ENCODE measurements at places on chromosomes 4 and X.

- DNase-seq, result no peak
These were observed 27.1 kb upstream of the SPANXN4 start for GRCh38 chrX:142998447-142999198.

- DNase-seq, result no peak
These were observed 21.6 kb downstream of the PCDH18 start for GRCh38 chr4:137510557-137511265.

DNA sequence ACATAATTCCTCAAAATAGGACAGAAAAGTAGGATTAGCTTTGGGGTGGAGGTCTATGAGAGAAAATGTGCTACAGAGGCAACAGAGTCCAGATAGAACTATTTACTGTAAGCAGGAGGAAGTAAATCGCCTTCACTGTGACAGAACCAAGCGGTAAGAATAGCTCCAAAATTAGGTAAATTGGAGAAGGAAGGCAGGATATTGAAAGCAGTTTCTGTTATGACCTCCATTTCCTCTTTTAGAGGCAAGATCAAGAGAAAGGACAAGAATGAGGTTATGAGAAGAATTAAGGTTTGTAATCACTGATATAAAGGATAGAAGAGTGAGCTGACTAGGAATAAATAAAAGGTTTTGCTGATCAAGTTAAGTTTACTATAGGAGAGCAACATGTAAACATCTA, 44.1 kb upstream of the NEUROG2 start:
- no peak for DNase-seq

DNA sequence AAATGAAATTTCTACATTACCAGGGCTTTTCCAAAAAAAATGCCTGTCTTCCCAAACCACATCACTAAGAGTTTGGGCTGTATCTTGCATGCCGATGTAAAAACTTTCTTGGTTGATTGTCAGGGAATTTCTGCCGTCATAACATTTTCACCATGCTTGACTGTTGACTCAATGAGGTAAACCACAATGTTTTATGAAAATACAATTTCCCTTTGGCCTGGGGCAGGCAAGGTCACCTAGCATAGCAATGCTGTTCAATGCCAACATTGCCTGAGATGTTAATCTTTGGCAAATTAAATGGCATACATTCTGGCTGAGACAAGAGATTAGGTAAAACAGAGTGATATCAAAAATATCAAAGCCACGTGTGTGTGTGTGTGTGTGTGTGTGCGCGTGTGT, 137.1 kb upstream of the TBL1X start:
- DNase-seq, result no peak

GRCh38 chr4:24273136-24273535, 311.2 kb downstream of the DHX15 start:
- DNase-seq, result no peak

GRCh38 chrX:19805046-19805690, 82.2 kb downstream of the SH3KBP1 start:
- no peak for DNase-seq

DNA sequence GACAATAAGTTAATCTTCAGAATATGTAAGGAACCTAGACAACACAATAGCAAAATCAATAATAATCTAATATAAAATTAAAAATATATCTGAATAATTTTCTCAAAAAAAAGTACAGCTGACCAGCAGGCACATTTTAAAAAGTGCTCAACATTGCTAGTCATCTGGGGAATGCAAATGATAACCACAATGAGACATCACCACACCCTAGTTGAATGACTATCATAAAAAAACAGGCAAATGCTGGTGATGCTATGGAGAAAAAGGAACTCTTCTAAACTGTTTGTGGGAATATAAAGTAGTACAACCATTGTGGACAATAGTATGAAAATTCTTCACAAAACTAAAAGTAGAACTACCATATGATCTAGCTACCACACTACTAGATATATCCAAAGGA, 956.9 kb upstream of the NDST4 start:
- DNase-seq, result no peak

GRCh38 chr4:189809839-189810238, 130.8 kb upstream of the FRG1 start:
- no peak for DNase-seq

- peak; percentile 12 for DNase-seq
These were observed 45.4 kb downstream of the CXorf58 start for GRCh38 chrX:23952984-23953907.

GRCh38 chr4:7868892-7869471, 70.7 kb downstream of the AFAP1 start:
- DNase-seq, result no peak

DNA sequence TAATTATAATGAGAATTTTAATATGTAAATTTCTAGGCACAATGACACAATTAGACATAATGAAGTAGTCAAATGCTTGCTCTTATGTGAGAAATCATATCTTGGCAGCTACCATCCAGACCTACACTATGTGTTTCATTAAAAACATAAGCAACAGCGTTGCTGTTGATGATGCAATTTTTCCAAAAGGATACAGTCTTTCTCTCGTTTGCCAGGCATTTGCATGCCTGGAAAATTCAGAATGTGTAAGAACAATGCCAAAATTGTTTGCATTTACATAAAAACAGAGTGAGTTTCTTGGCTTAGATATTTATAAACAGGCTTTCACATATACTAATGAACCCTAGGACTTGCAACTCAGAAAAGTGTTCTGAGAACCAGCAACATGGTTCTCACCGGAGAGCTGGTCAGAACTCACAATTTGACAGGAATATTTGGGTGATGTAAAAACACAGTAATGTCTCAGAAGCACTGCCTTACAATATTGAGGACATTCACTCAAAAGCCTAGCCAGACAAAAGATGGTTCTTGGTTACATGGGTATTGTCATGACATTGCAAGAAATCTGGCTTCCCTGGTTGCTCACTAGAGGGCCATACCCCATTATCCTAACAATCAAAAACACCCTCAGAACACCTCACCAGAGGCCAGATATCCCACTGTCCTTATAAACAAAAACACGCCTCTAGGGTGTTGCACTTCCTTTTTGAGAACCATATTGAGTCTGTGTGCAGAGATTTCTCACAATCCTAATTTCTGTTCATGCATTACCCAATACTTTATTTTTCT, 1029.0 kb upstream of the AGA start:
- DNase-seq, result no peak

- no peak for DNase-seq
These were observed 18.5 kb upstream of the EDA start for GRCh38 chrX:69597399-69597798.

DNA sequence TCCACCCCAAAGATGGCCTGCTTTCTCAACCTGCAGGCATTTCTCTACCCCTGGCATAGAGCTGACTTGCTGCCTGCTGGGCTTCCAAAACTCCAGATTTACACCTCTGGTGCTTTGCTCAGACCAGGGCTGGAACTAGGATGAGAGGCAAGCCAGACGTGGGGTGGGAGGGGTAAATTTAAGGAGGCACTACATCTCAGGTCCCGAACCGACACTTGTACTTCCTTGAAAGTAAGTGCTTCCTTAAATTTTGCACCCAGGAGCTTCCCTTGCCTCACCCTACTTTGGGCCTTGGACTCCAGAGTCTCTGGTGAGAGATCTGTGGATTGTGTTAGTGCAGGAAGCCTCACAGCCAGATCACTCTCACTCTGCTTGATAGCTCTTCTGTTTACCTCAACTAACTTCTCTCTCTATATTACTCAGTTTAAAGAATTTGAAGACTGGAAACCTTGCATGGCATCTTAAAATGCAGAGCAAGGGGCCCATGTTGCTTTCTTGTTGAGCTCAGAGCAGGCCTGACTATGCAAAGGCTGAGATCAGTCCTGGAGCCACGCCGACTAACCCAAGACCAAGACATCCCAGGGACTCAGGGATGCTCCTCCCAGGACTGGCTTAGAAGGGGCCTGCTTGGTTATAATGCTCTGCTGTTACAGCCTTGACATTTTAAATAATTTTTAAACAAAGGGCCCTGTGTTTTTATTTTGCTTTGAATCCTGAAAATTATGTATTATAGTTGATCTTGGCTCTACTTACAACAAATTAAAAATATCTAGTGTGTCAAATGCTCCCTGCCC, 145.0 kb upstream of the LEF1 start:
- no peak for DNase-seq

GRCh38 chrX:129689796-129690195, 35.0 kb upstream of the APLN start:
- no peak for DNase-seq

- DNase-seq, result no peak
These were observed 371.3 kb upstream of the INTU start for GRCh38 chr4:127261476-127261875.

- no peak for DNase-seq
These were observed 22.9 kb downstream of the OTOP1 start for GRCh38 chr4:4203688-4204400.

DNA sequence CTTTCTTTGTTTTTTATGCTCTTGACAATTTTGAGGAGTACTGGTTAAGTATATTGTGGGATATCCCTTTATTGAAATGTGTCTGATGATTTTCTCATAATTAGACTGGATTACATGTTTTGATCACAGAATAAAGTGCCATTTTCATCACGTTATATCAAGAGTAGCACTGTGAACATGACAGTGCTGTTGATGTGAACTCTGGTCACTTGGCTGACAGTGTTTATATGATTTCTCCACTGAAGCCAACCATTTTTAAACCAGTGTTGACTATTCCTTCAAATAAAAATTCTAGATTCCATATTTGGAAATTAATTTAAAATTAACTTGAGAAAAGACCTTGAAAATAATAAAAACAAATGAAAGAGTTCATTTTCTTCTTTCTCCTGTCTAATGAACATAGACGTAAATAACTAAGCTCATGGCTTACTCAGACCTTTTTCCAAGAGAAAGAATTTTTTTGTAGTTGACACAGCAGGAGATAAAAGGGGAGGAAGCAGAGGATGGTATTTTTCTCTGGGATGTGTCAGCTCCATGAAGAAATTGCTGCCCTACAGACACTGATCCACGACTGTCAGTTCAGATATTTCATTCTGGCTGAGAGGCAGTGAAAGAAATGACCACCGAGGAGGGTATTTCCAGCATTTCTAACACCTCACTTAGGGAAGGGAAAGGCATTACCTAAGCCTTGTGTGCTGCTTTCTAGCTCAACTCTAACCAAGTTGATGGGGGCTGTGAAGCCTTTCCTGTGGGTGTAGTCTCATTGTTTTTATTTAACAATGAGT, 150.9 kb upstream of the ANK2 start:
- DNase-seq, result no peak

GRCh38 chr4:54100595-54101189, 729 bp downstream of the GSX2 start:
- no peak for DNase-seq

GRCh38 chrX:111254896-111255693, 15.2 kb downstream of the CAPN6 start:
- no peak for DNase-seq

DNA sequence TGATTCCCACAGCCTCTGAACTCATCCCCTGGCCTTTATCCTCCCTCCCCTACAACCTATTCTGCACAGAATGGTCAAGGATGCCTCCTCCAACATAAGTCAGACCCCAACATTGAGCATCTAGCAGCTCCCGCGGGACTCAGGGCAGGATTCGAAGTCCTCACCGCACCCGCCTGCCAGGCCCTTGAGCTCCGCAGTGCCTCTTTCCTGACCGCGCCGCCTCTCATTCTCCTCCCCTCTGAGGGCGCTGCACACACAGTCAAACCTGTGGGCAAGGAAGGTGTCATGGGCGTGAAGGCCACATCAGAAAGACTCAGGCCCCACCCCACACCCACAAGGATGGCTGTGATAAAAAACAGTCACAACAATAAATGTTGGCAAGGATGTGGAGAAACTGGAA, 84.1 kb downstream of the CPZ start:
- no peak for DNase-seq

- no peak for DNase-seq
These were observed 57.2 kb downstream of the ABLIM2 start for GRCh38 chr4:8101213-8102075.

DNA sequence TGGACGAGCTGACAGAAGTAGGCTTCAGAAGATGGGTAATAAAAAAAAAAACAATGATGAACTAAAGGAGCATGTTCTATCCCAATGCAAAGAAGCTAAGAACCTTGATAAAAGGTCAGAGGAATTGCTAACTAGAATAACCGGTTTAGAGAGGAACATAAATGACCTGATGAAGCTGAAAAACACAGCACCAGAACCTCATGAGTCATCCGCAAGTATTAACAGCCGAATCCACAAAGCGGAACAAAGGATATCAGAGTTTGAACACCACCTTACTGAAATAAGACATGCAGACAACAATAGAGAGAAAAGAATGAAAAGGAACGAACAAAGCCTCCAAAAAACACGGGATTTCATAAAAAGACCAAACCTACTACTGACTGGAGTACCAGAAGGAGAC, 10.5 kb downstream of the NELFA start:
- DNase-seq, result no peak

DNA sequence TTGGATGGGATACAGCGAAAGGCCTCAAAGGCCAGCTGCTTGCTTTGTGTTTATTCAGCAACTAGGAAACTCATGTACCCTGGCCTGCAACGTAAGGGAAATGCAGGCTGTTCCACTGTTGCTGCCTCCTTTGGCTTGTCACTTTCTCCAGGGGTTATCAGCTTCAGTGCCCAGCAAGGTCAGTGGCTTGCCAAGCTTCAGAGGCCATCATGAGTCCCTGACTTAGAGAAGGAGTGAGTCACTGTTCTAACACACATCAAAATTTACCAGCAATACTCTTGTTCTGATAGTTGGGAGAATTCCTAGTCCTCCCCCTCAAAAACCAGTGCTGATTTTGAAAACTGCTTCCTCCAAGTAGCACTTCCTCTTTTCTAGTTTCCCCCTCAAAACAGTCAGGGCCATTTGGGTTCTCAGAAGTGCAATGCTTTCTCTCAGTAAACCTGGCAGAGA, 250.8 kb downstream of the ARHGAP24 start:
- no peak for DNase-seq

DNA sequence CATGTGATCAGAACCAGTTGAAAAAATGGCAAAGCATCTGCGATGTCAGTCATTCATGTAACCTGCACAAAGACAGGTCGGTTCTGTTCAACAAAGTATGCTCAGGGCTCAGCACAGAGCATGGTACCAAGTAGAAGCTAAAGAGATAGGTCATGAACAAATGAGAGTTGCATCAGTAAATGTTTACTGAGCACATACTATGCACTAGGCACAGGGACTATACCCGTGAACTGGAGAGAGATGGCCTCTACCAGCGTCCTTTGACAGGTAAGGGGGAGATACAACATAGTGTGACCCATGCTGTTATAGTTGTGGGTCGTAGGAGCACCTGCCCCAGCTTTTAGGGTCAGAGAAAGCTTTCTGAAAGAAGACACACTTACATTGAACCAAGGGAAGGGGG, 46.7 kb downstream of the PHKA2 start:
- DNase-seq, result no peak

DNA sequence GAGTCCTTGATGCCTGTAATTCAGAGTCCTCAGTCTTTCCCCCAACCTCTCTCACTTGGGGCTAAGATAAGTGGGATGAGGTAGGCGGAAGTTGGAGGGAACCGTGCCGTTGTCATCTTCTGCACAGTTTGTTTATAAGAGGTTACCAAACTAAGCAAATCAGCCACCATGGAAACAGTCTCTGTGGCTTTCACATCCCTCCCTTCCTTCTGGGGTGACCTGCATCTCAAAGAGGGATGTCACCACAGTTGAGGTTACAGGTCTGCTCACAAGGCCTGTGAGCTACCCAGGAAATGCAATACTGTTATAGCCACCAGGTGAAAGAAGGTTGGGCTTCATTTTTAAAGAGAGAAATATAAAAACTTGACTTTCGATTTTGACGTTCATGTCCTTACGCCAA, 26.3 kb downstream of the RTL5 start:
- DNase-seq, result no peak

All from hematopoietic multipotent progenitor cell treated with erythropoietin and hydrocortisone succinate and interleukin-3 and kit ligand, for 15 days (in vitro differentiated cells).